Left ventricle myocardium inferior (tissue), 1 donor: ENCODE measurements at places on chromosomes 4 and X.

DNA sequence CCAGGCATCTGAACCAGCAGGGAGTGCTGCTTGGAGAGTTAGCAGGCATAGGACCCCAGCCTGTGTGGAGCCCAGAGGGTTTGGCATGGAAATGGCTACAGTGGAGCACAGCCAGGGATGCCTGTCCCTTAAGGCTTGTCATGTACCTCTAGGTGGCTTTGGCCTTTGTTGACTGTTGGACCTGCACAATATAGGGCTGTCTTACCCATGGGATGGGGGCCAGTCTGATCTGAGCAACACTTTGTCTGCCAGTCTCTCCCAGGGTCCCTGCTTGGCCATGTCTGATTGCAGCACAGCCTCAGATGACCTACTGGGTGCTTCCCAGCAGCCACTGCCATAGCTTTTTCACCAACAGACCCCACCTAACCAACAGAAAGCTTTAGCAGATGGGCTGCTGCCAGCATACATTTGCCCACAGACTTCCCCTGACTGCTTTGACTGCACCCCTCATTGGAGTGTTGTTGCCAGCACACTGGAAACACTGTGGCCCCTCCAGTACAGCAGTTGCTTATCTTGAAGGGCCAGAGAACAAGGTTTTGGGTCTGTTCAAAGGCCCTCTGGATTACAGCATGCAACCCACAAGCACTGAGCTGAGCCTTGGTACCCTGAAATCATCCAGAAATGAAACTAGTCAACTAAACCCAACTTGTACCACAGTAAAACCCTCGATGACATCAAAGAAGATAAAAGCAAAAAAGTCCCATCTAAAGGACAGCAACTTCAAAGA is 22.1 kb downstream of the ANAPC10 start:
- DNase-seq, result no peak

- no peak for DNase-seq
These were observed 72.8 kb downstream of the SLC9A7 start for GRCh38 chrX:46686003-46686645.

GRCh38 chr4:18342847-18343246 is 321.3 kb upstream of the LCORL start:
- no peak for DNase-seq

DNA sequence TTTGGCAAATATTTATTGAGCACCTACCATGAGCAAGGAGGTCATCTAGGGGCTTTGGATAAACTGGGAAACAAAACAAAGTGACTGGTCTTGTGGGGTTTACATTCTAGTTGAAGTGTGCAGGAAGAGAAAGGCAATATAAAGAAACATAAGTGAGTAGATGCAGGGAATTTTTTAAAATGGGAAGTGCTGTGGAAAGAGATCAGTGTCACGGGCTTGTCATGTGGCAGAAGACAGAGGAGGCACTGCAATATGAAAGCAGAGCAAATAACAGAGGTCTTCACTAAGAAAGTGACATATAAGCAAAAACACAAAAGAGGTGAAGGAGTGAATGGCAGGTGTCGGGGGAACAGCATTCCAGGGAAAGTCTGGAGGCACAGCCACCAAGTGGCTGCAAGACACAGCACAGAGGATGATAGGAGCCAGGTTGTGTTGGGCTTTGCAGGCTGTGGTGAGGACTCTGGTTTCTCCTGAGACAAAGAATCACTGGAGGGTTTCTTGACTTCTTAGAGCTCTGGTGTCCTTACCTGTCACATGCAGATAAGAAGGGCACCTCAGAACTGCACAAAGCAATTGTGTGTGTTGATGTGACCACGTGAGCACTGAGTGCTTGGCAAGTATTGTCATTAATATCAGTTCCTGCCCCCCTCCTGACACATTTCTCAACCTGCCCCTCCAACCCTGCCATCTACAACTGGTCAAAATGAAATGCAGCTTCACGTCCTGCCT is 143.5 kb downstream of the TSPAN5 start:
- no peak for DNase-seq

DNA sequence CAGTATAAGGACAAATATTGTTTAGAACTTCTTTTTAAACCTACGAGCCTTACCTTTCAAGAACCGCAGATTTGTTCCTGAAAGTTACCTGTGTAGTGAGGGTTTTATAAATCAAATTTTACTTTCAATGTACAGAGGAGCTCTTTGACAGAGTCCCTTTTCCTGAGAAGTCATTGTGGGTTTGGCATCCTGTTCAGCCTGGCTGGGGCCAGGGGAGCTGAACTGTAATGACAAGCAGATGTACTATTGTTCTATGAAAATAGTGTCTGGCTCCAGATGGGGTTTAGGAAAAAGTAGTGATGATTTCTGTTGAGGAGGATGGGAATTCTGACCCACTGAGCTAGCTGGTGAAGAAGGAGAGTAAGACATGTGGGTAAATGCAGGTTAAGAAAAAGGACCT is 196.2 kb upstream of the PGRMC2 start:
- DNase-seq, result no peak

GRCh38 chr4:163806653-163807052 is 312.2 kb downstream of the TMA16 start:
- DNase-seq, result no peak

- no peak for DNase-seq
These were observed 14.3 kb downstream of the CBR4 start for GRCh38 chr4:168995537-168996295.

DNA sequence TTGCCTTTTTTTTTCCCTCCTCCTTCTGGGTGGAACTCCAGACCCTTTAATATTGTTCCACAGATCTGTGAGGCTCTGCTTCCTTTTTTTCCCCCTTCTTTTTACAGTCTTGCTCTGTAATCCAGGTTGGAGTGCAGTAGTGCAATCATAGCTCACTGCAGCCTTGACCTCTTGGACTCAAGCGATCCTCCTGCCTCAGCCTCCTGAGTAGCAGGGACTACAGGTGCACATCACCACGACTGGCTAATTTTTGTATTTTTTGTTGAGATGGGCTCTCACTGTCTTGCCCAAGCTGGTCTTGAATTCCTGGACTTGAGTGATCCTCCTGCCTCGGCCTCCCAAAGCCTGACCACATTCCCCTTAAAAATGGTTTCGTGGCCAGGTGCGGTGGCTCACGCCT is 26.8 kb downstream of the NSD2 start:
- DNase-seq, result no peak

DNA sequence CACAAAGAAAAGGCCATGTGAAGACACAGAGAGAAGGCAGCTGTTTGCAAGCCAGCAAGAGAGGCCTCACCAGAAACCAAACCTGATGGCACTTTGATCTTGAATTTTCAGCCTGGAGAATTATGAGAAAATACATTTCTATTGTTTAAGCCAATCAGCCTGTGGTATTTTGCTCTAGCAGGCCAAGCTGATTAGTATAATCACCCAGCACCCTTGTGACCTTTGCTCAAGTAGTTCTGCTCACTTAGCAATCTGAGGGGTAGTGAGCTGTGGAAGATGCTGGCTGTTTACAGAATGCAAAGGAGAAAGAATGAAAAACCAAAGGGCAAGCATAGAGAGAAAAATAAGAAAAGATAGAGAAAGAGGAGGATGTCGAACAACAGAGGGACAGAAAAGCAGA is 396.4 kb upstream of the BOD1L1 start:
- DNase-seq, result no peak

DNA sequence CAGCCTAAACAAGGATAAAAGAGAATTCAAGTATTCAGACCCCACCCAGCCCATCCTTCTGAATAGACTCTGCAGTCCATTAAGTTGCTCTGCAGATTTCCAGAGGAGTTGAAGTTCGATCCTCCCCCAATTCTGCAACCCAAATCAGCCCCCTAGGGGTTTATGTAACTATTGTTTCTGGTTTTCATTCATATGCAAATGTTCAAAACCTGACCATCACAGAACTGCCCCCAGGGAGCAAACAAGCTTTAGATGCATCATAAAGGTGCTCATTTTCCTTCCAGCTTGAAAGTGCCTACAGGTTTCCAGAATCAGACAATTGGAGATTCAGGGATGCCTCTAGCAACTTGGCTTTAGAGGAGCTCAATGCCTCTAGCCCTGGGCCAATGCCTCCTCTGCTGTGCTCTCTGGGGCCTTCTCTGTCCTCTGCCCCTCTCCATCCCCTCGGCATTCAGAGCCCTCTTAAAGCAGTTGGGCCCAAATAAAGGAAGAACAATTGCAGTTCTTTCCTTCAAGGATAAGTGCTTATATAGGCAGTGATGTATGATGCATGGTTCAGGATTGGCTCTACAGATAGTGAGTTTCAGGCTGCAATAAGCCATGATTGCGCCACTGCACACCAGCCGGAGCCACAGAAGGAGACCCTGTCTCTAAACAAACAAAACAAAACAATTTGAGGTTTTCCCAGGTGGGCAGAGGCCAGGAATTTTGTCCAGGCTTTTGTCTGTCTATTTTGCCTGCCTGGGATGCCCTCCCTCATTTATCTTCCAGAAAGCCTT is 23.5 kb upstream of the SPINK2 start:
- no peak for DNase-seq

DNA sequence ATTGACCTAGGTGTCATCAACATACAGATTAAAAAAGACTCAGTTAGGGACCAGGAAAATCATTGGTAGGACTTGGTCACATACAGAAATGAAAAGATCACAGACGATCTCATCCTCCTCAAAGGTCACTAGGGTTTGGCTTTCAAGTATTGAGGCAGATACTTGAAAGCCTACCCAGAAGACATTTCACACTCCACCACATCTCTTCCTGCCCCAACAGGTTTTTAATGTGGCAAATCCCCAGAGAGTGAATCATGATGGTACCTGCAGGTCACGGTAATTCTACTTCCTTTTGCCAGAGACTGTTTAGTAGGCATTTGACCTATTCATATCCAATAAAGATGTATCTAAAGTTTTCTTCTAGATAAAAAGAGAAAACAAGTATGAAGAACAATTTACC is 44.1 kb downstream of the INPP4B start:
- DNase-seq, result no peak

DNA sequence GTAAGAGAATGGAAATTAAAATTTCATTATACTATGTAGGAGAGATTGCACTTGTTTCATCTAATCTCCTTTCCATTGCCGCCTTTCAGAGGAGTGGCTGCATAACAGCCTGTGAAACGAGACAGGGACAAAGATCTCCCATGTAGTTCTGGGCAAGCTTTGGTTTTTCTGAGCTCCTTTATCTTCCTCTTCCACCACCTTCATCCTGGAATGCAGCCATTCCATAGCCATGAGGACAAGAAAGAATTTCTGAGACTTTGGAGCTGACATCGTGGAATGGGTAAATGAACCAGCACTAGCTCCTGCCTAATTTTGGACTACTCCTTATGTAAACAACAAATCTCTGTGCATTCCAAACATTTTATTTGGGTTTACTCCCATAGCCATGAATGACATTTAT is 1587.3 kb upstream of the TENM3 start:
- no peak for DNase-seq

DNA sequence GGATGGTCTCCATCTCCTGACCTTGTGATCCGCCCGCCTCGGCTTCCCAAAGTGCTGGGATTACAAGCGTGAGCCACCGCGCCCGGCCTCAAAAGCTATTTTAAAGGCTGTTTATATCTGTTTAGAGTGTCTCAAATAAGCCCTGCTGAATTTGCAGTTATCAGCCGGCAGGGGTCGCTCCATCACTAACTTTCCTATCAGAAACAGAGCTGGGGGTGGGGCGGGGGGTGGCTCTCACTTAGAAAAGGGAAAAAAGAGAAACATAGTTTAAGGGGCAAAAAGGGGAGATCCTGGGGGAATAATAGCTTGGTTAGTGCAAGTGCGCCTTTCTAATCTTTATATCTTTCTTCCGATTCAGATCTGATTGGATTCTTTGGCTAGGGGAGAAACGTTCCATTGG is 450.7 kb downstream of the UBE2NL start:
- no peak for DNase-seq

DNA sequence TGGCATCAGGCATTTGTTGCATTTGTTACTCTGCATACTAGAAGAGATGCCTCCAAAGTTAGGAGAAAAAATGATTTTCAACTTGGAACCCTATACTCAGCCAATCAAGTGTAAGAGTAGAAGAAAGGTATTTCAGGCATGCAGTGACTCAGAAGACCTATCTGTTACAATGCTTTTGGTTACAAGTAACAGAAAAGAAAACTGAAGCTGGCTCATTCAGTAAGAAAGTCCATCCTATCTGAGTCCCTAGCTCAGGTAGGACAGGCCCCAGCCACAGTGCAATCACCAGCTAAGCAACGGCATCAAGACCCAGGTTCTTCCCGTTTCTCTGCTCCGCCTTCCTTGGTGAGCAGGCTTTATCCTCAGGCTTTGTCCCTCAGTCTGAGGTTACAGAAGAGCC is 23.3 kb downstream of the MECP2 start:
- no peak for DNase-seq

- no peak for DNase-seq
These were observed 3.0 kb upstream of the NDP start for GRCh38 chrX:43976205-43976604.

- no peak for DNase-seq
These were observed 27.3 kb downstream of the CT45A1 start for GRCh38 chrX:135740681-135741149.

- DNase-seq, result no peak
These were observed 2.1 kb upstream of the NSG1 start for GRCh38 chr4:4384837-4385236.

DNA sequence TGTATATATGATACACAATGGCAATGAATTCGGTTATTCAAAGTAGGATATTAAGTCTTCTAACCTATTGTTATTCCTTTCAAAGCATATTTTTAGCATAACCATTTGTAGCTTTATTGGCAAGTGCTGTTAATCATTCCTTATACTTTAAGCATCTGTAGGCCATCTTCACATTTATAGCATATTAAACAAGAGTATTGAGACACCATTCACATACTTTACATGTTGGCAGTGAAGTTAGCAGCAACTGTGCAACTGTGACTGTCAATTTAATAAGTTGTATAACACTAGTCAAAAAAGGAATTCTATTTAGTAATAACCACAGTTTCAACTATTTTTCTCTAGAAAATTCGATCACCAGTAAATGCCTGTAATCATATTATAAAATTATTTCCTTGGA is 107.3 kb upstream of the MYOZ2 start:
- DNase-seq, result no peak
